Suppressor macrophage treated with lipopolysaccharide for 1 hour (primary cell): ENCODE measurements at places on chromosomes 13 and 19.

DNA sequence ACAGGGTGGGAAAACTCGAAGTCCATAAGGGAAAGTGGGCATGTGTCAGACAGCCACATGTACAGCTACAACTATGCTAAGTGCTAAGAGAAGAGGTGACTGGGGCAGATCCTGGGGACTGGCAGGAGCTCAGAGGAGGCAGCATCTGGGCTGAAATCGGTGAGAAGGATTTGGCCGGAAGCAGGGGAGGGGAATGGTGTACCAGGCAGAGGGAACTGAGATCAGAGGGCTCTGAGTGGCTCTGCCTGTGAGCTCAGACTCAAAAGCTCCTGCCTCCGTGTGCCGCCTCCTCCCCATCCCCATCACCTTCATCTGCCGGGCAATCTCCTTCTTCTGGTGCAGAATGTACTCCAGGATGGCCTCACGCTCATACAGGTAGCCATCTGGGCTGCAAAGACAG lies 21.8 kb downstream of the NOSIP start:
- DNase-seq, result no peak

DNA sequence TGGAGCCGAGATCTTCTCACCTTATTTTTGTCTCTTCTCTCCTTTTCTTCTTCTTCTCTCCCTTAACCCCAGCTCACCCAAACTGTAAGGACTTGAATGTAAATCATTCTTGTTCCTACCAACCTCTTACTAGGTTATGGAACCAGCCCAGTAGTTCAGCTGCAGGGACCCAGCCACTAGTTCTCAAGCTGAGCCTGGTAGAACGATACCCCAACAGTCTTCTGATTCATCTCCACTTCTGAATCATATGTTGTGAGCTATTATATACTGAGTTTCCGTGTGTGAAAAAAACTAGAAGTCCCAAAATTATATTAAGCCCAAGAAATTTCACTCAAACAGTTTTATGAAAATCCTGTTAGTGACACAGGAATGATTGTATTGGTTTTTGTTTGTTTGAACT lies 67.7 kb downstream of the DCT start:
- DNase-seq, result no peak

GRCh38 chr19:13053761-13054625 lies 48.7 kb downstream of the LYL1 start:
- DNase-seq, result no peak

- DNase-seq, result no peak
These were observed 2.3 kb upstream of the UHRF1 start for GRCh38 chr19:4906963-4907362.

- no peak for DNase-seq
These were observed 286.6 kb downstream of the PCDH20 start for GRCh38 chr13:61128850-61129645.

DNA sequence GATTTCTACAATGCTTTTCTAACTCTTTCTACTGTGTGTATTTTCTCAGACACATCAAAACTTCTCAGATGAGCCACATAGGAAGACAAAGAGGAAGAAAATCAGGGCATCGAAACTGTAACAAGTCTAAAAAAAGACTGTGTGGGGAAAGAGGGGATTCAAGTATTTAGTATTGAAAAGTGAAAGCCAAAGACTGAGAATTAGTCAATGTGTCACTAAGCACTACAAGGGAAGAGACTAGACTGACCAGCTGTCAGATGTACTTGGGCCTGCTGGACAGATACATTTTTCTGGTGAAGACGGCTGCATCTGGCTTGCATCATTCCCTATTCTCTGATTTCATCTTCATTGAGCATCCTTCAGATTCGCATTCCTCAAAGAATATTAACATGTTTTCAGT lies 25.4 kb downstream of the COMMD6 start:
- DNase-seq, result peak; percentile 72

GRCh38 chr13:23497191-23497590 lies 63.7 kb upstream of the SACS start:
- no peak for DNase-seq

GRCh38 chr13:46575818-46576221 lies 22.9 kb downstream of the LRCH1 start:
- DNase-seq, result no peak

GRCh38 chr19:40614622-40615411 lies 13.6 kb downstream of the LTBP4 start:
- DNase-seq, result peak; percentile 75
